Endothelial cell of umbilical vein (primary cell): ENCODE measurements at places on chromosomes 16 and 17.

DNA sequence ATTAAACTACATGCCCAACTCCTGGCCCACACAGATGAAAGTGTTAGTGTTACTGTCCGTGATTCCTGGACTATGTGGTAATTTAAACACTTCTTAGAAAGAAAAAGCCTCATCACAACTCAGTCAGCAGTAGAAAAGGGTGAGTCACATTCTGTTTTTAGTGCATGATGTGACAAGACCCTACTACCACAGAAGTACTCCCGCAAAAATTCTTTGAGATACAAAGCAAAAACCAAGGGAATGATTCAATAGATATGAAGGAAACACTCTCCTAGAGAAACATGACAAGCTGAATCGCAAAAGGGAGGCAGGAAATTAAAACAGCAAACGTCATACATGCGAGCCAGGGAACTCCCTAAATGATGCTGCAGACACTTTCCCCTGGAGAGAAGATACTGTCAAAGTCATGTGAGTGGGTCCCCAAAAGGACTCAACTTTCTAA lies 14.4 kb downstream of the SNN start:
- DNase-seq: no peak

GRCh38 chr17:38861399-38861843 lies 7.9 kb upstream of the RPL23 start:
- DNase-seq: no peak

GRCh38 chr16:17177959-17178905 lies 292.5 kb downstream of the XYLT1 start:
- DNase-seq: no peak

DNA sequence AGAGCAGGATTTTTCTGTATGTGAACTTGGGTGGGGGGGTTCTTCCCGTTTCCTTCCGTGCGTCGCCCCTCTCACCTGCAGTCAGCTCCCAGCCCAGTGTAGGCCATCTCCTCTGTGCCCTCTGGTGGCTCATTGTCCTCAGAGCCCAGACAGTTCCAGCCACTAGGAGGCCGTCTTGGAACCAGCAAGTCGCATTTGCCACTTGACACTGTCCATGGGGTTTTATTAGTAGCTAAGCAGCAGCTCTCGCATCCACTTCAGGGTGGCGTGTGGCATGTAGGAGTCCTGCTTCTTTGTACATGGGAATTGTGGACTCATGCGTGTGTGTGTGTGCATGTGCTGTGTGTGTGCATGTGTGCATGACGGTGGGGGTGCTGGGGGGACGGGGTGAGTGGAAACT lies 74.0 kb downstream of the SEC14L1 start:
- no peak for DNase-seq

DNA sequence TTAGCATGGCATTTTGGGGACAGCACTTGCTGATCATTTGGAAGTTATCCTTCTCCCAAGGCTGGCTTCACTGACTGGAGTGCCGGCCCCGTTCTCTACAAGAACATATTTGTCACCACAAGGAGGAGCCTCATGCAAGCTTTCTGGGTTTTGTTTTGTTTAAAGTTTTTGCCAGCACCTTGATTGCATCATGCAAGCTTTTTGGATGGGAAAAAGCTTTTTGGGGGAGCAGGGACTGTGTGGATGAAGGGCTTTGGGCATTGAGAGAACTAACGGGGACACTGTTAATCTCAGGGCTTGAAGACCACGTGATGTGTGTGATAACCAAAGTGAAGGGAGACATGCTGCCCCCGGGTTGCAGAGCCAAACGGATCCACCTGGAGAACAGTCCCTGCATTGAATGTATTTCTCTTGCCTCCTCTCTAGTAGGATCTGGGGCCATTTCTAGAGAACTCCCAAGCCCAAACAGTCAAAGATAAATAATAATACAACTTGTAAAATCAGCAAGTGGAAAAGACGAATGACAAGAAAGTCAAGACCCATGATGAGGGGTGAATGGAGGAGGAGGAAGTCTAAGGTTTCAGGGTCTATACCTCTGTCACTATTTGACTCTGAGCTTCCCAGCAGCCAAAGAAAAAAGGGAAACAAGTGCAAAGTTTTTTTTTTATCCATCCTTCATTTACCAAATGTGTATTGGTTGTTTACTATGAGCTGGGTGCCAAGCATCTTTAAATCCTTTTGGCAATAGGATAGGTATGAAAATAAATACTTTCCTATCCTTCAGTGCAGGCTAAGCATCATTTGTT lies 17.2 kb downstream of the TMEM114 start:
- DNase-seq: no peak

DNA sequence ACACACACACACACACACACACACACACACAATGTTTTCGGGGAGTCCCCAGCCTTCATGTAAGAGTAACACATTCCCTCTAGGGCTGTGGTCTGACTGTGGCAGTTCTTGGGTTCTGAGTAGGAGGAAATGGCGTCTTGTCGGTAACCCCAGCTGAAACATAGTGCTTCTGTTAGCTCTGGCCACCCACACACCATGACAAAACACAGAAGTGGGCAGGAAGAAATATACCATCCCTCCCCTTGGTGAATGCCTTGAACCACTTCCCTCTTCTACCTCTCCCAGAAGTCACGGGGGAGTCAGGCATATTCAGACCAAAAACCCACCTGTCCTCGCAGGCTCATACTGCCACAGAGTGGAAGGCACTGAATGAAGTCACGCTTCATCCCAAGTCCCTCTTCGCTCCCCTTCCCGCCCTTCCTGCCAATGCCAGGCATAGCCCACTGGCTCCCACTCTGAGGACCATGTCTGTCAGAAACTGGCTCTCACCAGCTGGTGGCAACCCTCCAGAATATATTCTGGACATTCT lies 11.5 kb downstream of the SLC35B1 start:
- DNase-seq: no peak

DNA sequence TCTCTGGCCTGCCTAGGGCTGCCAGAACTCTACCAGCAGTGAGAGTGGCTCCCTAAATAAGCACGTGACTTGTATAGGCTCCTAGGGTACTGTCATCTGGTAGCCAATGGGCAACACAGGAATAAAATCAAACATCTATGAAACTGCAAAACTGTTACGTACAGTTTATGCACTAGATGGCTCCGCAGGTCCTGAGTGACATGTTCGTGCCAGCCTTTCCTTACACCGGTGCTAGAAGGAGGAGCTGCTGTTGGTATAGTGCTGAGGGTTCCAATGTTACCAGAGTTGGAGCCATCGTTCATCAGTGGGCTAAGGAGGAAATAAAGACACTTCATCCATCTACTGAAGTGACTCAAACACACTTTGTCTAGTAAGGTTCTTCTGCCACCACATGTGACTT lies 63.2 kb upstream of the TRAP1 start:
- DNase-seq: peak; percentile 34

- DNase-seq: no peak
Observed at GRCh38 chr17:80122026-80122575, 20.7 kb downstream of the GAA start.

DNA sequence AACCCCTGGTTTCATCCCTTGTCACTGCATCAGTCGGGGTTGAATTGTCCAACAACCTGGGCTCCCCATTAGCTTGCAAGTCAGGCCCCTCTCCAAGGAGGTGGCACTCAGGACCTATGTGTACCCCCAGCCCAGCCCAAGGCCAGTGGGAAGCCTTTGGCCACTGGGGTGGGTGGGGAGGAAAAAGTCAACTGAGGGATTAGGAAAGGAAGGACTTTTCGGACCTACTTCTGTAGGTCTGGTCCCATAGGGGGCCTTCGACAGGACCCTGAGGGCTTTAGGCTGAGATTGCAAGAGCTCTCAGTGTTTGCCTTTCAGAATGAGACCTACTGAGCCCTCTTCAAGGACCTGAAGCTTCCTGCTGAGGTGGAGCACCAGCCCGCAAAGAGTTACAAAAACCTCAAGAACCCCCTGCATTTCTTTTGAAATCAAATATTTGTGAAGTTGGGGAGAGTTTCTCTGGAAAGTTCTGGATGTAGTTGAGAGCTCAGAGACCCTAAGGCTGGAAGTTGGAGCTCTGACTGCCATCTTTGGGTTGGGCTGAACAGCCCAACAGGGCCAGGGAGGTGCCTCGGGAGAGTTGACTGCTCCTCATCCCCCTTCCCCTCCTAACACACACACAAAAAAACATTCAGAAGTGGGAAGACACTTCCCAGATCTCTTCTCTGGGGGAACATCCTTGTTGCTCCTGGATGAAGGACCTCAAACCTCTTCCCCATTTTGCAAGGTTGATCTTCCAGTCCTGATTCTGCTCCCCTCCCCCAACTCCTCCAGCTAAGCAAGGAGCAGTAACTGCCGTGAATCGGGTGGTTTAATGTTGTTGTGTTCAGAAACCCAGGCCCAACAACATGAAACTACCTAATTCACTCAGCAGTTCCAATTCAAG lies 5.8 kb upstream of the HOXB9 start:
- no peak for DNase-seq

DNA sequence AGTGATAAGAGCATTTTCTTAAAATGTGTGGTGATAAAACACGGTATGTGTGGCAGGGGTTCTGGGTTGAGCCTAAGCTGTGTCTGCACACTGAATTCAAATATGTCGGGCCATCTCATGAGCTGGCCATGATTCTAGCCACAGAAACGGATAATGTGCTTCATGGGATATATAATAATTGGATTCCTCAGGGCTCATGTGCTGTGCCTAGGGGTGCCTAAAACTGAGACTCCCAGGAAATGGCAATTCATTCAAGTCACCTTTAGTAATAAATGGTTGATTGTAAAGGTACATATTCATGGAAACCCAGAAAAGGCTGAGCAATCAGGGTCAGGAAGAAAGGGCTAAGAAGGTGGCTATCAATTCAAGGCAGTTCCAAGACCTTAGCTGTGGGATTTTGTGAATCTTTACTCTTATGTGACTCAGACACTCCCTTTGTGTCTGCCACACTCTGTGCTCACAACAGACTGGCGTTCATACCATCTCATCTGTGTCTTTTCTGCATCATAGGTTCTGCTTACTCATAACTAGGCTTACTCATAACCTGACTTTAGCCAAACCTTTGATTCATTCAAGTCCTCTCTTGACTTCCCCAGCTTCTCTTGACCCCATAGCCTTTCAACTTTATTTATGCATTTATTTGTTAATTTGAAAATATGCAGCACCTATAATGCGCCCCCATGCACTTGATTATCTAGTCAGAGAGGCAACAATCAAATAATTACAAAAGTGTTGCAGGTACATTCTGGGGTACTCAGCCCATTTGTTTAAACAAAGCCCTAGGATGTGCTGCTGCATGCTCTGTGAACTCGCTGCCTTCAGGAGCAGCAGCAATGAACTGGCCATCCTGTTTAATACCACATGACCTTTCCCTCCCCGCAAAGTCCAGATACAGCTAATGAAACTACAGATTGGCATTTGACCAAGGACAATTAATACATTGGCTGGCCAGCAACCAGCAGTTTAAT lies 28.4 kb upstream of the MED13 start:
- DNase-seq: peak; percentile 60

GRCh38 chr16:67428146-67428731 lies 2.7 kb upstream of the HSD11B2 start:
- peak; percentile 54 for DNase-seq

- peak; percentile 62 for DNase-seq
Observed at GRCh38 chr17:17792551-17793377, 44.0 kb downstream of the SREBF1 start.

DNA sequence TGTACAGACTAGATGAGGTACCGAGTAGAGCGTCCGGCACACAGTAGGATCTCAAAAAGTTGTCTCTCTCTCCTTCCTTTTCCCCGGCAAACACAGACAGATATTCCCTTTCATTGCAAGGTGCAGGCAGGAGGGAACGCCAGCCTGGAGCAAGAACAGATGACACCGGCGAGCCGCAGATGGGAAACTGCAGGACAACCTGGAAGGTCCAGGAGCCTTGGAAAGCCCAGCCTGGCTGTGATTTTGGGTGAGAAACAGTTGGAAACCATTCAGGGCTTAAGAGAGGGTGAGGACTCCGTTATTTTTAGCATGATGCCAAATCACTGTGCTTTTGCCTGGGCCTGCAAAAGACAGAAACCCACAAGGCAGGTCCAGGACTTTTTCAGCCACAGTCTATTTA lies 7.3 kb downstream of the CDH11 start:
- no peak for DNase-seq

- DNase-seq: no peak
Observed at GRCh38 chr17:16346721-16347271, 6.5 kb downstream of the CENPV start.

DNA sequence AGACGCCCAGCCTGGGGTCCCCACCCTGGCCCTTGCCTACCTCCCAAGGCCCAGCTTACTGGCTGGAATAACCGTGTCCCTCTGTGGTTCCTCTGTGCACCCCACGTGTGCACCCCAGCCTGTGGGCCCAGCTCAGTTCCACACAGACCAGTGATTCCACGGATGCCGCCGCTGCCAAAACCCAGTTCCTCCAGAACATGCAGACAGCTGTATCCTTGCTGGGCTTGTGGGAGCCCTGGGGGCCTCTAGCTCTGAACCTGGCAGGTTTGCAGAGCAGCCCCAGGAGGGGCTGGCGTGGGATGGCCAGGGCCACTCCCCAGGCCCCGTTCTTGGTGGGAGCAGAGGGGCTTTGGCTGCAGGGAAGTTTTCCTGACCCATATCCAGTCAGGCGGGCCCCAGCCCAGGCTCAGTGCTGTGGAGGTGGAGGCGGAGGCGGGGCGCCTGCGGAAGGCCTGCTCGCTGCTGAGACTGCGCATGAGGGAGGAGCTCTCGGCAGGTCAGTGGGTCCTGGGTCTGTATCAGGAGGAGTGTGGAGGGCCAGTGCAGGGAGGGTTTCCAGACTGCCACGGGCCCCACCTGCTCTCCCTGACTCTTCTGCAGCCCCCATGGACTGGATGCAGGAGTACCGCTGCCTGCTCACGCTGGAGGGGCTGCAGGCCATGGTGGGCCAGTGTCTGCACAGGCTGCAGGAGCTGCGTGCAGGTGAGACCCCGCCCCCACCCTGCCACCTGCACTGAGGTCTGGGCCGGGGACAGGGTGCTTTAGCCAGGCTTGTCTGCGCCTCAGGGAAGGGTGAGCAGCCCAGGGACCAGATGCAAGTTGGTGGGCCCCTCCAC lies 2.3 kb downstream of the TEDC2 start:
- DNase-seq: no peak

- DNase-seq: no peak
Observed at GRCh38 chr17:35407531-35407930, 24.8 kb downstream of the SLFN12 start.

DNA sequence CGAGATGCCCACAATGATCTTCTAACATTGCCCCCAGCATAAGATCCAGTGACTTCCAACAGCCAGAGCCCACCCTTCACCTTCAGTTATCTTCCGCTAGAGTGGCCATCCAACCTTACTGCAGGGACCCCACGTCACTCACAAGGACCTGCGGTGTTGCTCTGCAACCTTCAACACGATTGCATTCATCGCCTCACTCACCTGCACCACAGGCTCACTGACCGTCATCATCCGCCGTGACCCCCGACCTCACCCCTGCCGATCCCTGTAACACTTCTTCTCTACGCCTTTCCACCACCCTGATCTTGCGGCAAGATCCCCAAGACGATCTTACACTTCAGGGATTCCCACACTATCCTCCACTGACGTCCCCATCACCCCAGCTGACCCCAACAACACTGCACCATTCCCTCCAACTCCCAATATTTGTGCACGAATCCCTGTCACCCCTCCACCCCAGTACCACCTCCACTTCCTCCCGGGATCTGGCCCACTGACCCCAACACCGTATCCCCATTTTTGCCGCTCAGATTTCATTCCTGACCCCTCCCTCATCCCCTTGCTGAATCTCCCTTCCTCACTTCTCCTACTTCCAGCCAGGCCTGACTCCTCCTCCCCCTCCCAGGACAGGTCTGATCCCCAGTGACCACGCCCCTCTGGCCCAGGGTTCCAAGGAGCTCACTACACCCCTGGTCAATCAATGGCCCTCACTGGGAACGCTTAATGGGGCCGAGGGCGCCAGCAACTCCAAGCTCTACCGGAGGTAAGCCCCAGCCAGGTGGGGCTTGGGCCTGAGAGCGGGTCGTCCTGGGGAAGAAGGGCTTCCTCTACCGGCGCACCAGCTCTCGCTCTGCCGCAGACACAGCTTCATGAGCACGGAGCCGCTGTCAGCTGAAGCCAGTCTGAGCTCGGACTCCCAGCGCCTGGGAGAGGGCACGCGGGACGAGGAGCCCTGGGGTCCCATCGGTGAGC lies 7.6 kb downstream of the RUNDC3A start:
- no peak for DNase-seq
